GM12878 (cell line): ENCODE measurements at places on chromosomes 4 and X. TPM values are rescaled to one million over a fixed set of nuclear protein-coding genes. Genes with fewer than 3 reads are reported as not detected.

GRCh38 chrX:18985186-18985435 lies 1.2 kb upstream of the PHKA2 start:
- peak; percentile 15 for DNase-seq

Gene CSAG2
- polyA plus RNA-seq = 0.40 and 0.51 TPM in 2 replicates

DNA sequence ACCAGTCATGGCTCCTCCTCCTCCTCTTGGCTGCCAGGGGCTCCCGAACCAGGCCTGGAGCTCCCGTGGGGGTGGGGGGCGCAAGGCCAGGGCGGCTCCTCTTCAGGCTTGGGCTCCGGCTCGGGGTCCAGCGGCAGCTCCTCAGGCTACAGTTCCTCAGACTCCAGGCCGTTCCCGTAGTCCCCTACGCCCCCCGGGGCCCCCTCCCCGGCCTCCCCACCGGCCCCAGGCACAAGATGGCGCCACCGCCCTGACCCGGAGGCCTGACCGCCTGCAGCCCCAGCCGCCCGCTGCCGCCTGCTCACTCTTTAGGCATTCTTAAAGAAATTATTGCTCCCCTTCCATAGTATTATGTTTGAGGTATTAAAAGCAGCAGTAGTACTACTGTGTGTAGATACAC lies 54.5 kb downstream of the TAF1 start:
- no peak for DNase-seq

Gene VCX
- polyA plus RNA-seq = not detected in 2 replicates

- DNase-seq = no peak
Measured at GRCh38 chr4:148141501-148141900, 300.7 kb downstream of the NR3C2 start.

Gene GLUD2
- 0.05 TPM in 1 of 2 replicates, not detected in the other for polyA plus RNA-seq

GRCh38 chr4:151614561-151614960 lies 146.2 kb downstream of the GATB start:
- no peak for DNase-seq

Gene CEP135
- polyA plus RNA-seq = 8.3 and 9.9 TPM in 2 replicates

DNA sequence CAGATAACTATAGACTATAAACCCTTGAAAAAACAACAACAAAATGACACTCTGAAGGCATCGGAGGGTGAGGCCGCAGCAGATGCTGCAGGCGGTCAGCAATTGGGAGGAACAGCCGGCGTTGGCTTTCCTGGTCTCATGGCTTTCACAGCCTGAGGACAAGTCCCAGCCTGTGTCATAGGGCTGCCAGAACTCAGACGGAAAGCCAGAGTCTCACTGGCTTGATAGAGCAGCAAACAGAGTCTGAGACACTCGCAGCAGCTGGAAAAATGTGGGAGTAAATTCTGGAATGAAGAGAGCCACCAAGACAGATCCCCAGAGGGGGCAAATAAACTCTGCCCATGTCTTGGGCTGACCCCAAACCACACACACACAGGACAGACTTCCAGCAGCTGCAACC lies 86.3 kb downstream of the PPP2R2C start:
- DNase-seq = no peak

DNA sequence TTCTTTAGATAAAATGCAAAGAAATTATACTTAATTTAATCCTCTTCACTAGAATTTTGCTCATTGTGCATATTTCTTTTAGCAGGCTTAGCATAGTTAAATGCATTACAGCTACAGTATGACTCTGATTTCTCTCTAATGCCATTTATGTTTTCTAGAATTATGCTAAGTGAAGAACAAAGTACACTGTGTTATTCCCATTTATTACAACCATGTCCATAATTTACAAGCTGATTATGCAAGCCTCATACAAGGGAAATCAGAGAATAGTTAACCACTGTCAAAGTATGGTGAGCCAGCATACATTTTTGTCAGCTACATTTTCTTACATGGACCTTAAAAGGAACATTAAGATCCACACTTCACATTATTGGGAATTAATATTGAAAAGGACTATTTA lies 99.1 kb downstream of the MAB21L2 start:
- no peak for DNase-seq

- no peak for DNase-seq
Measured at GRCh38 chr4:119543187-119543586, 85.4 kb downstream of the PDE5A start.

Gene ZNF732
- 0.14 TPM in 1 of 2 replicates, not detected in the other for polyA plus RNA-seq

- no peak for DNase-seq
Measured at GRCh38 chr4:6426571-6427438, 45.6 kb downstream of the PPP2R2C start.

DNA sequence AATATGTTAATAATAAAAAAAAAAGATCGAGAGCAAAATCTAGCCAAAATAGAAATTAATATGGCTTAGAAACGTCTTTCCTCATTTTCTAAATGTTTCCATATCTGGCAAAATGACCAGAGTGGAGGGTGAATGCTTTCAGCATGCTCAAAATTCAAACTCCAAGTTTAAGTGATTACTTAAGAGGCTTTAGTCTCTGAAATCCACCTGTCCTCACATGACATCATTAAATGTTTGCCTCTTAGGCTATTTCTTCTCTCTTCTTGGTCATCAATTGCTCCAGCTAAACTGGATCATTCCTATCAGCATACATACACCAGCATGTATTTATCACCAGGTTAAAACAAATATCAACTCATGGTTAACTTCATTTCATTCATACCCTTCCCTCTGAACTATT lies 54.5 kb upstream of the ATXN3L start:
- no peak for DNase-seq

DNA sequence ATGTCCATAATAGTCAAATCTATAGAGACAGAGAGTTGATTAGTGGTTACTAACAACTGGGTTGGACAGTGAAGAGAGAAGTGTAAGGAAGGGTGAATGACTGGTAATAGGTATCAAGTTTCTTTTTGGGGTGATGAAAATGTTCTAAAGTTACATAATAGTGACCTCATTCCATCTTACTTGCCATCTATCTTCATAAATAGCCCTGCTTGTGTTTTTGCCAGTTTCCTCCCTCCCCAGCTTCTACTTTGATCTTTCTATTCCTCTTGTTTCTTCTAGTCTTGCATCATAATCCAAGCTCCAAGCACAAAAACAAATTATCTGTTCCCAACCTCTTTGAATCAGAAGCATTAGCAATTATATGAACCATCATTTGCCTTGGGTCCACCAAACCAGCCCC lies 40.2 kb upstream of the TET2 start:
- no peak for DNase-seq

DNA sequence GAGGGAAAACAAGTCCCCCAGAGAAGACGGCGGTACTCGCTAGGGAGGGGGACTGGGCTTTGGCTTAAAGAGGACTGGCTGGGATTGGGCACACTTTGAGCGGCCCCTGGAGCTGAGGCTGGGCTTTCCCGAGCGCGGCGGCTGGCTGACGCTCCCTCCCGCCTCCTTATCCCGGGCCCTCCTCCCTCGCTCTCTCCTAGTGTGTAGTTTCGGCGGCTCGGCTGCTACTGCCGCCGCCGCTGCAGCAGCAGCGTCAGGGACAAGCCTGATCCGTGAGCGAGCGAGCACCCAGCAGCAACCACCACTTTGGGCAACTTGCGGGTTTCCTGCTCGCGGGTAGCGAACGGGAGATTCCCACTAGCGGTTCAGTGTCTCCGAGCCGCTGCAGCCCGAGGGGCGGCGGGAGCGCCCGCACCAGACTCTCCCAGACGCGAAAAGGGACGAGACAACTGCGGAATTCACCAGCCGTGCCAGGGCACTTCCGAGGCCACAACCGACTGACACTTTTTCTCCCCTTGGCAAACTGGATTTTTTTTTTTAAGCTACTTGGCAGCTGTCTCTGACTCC lies 632 bp upstream of the PCDH7 start:
- no peak for DNase-seq

DNA sequence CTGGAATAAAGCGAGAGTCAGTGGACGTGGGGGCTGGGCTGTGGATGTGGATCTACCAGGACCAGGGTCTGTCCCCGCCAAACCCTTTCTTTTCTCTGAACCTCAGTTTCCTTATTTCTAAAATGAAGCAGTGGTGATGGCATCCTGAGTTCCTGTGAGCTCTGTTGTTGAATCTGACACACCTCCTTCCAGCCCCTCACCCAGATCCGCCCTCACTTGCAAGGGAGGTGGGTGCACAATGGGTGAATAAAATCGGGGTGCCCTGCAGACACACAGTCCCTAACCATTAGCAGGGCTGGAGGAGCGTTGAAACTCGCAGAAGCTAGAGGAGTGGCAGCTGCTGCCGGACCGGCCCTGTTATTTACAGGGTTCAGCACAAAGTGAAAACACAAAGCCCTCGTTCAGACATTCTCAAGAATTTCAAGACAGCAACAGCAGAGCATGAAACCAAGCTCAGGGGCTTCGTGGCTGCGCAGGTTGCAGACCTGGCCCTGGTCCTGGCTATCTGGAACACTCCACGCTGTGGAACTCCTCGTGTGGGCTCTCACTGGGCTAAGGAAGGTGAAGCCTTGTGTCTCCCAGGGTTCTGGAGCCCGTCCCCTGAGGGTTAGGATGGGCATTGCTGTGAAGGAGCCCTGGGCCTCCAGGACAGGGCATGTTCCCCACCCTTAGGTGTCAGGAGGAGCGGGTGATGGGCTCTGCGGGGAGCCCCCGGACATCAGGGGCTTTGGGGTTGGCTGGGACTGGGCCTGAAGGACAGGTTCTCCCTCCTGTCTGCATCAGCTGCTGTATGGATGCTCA lies 42.9 kb downstream of the PSAPL1 start:
- no peak for DNase-seq

Gene MAGEA10
- polyA plus RNA-seq = not detected in 2 replicates

Gene SMIM10
- not detected in 2 replicates for polyA plus RNA-seq

GRCh38 chr4:109251396-109251795 lies 51.1 kb downstream of the COL25A1 start:
- DNase-seq = no peak

DNA sequence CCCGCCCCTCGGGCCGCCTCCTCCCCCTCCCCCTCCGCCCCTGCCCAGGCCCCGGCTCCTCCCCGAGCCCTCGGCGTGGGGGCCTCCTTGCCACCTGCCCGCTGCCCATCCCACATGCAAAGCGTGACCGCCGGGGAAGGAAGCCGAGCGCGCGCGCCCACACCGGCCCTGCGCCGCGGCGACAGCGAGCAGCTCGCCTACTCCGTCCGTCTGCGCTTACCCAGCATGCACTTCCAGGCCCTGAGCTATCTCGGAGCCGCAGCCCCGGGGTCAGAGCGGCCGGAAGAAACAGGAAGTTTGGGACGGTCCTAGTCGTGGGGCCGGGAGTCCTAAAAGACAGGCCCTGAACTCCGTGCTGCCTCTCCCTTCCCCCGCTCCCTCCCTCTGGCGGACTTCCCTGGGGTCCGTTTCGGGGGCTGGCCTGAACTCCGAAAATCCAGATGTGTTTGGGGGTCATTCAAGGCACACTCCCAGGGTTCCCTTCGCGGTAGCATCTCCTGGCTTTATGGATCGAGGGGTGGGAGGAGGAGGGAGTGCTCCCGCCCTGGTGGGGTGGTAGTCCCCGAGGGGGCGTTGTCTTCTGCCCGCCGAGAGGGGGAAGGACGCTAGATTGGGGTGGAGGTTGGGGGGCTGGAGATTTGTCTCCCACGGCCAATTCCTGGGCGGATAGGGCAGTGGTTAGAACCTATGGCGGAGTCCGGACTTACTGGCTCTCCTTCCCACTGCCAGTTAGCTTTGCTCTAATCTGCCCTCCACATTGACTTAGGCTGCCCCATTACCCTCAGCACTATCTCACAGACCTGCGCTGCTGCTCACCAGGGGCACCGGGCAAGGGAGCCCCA lies 25.0 kb upstream of the BCORL1 start:
- DNase-seq = peak; percentile 34

- no peak for DNase-seq
Measured at GRCh38 chrX:83510510-83511062, 2.5 kb downstream of the POU3F4 start.

Gene SHROOM4
- polyA plus RNA-seq = not detected in 2 replicates

- DNase-seq = no peak
Measured at GRCh38 chrX:118644378-118644777, 83.0 kb upstream of the IL13RA1 start.

Gene FAM53A
- 0.12 TPM in 1 of 2 replicates, not detected in the other for polyA plus RNA-seq

GRCh38 chr4:1166509-1167243 lies 5.7 kb downstream of the SPON2 start:
- DNase-seq = no peak

- no peak for DNase-seq
Measured at GRCh38 chr4:108314900-108315589, 146.3 kb upstream of the LEF1 start.

GRCh38 chr4:37693450-37694190 lies 7.4 kb upstream of the RELL1 start:
- no peak for DNase-seq

GRCh38 chrX:26100421-26100920 lies 37.7 kb upstream of the MAGEB18 start:
- DNase-seq = no peak

Gene NLRP2B
- polyA plus RNA-seq = not detected in 2 replicates

Gene HSD17B13
- polyA plus RNA-seq = not detected in 2 replicates

DNA sequence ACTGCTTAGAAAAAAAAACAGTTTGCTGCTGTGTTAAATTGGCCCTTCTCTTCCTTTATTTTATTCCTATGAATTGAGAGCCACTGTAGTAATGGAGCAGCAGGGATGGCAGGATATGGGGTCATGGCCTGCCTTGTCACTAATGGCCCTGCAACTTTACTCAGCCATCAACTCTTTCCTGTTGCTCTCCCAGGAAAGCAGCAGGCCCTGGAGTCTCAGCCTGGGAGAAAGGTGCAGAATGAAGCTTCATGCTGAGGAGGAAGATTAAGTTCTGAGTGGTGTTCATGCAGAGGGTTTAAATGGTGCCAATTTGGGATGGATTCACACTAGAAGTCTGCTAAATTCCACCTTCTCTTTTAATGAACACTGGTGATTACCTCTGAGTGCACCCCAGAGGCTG lies 285.6 kb downstream of the GPAT3 start:
- no peak for DNase-seq

Gene AVPR2
- polyA plus RNA-seq = 0.11 and 0.12 TPM in 2 replicates

GRCh38 chr4:3655485-3655884 lies 110.7 kb upstream of the ADRA2C start:
- no peak for DNase-seq

Gene SLC9B1
- polyA plus RNA-seq = 1.5 and 1.8 TPM in 2 replicates

Gene PAGE1
- polyA plus RNA-seq = not detected in 2 replicates

DNA sequence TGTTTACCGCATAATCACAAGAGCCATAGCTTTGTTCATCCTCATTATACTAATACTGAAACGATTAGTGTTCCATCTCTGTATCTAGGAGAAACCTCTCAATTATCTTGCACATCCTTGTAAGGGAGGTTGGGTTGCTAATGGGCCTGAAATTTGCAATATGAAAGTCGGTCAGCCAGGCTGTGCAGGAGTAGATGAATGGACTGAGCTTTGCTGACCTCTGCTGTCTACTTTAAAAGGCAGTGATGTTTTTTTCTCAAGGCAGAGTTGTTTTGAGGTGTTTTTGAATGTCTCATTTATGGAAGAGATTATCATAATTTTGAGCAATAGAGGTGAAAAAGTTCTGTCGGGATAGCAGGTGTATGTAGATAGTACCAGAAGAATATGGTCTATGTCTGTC lies 47.9 kb upstream of the LINC00632 start:
- no peak for DNase-seq

GRCh38 chr4:53161051-53161786 lies 204.6 kb downstream of the SCFD2 start:
- no peak for DNase-seq

Gene TKTL2
- not detected in 2 replicates for polyA plus RNA-seq

Gene SSX1
- polyA plus RNA-seq = not detected in 2 replicates

- DNase-seq = no peak
Measured at GRCh38 chrX:152926279-152926678, 28.4 kb downstream of the ZNF185 start.

Gene ADH1B
- not detected in 2 replicates for polyA plus RNA-seq
